8988T (cell line): ENCODE measurements at places on chromosomes 3 and 15.
A peak's percentile ranks its signal among the peaks of the same experiment; 100 is the strongest.

DNA sequence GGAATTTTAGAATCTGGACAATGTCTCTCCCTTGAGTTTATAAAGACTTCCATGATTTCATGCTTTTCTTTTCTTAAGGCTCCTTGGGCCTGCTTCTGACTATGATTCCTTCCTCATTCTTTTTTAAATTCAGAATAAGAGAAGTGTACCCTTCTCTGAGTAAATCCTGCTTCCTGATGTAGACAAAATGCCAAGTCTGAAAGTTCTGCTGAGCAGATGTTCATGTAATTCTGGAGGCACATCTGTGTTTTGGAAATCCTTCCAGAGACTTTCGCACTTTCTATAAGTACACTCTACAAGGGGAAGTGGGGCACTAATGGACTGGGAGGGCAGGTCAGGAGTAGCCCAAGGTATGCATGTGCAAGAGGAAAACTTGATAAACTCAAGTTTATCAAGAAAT lies 24.8 kb downstream of the TPM1 start:
- DNase-seq: no peak

DNA sequence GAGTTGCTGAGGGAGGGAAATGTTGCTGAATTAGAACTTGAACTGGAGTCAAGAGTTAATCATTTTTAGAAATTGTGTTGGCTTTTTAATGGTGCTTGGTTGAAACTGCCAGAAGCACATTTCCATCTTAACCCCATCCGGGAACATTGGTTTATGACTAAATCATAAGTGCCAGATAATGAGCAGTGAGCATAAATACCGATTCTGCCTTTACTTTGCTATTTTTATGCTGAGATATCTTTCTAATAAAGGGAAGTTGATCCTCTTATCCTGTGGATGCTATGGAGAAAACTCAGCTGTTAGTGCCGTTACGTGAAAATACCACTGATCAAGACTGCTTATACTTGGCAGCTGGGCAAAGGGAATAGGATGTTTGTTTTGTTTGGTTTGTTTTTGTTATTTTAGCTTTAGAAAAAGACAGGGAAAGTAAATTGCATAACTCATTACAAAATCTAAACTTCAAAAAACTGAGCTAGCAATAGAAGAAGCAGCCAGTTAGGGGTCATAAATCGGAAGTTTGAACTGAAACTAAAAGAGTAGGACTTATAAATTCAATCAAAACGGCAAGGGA lies 813.1 kb downstream of the NAALADL2 start:
- DNase-seq: no peak

GRCh38 chr3:45994419-45995235 lies 997 bp downstream of the FYCO1 start:
- peak; percentile 34 for DNase-seq

DNA sequence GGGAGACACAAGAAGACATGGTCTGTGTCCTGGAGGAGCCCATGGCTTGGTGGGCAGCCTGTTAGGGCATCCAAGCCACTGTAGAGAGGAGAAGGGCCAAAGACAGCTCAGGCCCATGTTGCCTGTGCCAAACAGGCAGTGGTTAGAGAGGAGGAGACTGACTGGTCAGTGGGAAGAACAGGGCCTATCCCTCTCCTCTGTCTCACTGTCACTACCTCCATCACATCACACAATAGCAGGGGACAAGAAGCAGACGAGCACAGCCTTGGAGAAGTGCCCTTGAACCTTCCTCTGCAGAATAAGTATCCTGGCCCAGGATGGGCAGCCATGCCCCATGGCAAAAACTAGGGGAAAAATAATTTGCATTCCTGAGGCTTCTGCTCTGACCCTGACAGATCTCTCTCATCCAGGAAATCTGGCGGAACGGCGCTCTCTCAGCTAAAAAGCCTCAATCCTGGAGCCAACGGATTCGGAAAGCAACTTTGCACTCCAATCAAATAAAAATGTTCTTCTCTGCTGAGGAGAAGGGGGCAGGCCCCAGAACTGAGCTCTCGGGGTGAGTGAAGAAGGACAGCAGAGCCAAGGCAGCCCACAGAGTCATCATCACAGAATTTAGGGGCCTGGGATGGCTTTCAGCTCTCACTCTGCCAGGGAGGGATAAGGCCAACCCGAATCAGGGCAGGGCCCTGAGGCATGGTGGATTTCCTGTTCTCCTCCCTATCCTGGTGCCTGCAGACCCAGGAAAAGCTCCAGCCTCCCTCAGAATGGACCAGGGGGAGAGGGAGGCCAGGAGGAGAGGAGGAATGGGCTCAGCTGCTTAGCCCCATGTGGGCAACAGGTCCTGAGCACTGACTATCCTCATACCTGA lies 1.6 kb downstream of the SHF start:
- DNase-seq: no peak

DNA sequence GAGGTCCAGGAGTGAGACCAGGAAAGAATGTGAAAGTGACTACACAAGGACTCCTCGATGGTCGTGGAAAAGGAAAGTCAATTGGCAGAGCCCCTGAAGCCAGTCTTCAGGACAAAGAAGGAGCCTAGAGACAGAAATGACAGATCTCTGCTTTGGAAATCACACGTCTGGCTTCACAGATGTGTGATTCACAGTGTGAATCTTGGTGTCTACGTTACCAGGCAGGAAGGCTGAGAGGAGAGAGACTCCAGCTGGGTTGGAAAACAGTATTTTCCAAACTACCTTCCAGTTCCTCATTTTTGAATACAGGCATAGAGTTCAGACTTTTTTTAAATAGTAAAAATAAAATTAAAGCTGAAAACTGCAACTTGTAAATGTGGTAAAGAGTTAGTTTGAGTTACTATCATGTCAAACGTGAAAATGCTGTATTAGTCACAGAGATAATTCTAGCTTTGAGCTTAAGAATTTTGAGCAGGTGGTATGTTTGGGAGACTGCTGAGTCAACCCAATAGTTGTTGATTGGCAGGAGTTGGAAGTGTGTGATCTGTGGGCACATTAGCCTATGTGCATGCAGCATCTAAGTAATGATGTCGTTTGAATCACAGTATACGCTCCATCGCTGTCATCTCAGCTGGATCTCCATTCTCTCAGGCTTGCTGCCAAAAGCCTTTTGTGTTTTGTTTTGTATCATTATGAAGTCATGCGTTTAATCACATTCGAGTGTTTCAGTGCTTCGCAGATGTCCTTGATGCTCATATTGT lies 6.0 kb downstream of the CCR2 start:
- DNase-seq: no peak

- DNase-seq: no peak
Measured at GRCh38 chr3:189186101-189186500, 14.3 kb downstream of the TPRG1 start.

- DNase-seq: no peak
Measured at GRCh38 chr3:46880884-46881595, 3.5 kb downstream of the PTH1R start.

GRCh38 chr3:51591231-51591630 lies 52.7 kb downstream of the RAD54L2 start:
- DNase-seq: no peak

GRCh38 chr3:104734627-104735026 lies 632.1 kb upstream of the ALCAM start:
- DNase-seq: no peak

DNA sequence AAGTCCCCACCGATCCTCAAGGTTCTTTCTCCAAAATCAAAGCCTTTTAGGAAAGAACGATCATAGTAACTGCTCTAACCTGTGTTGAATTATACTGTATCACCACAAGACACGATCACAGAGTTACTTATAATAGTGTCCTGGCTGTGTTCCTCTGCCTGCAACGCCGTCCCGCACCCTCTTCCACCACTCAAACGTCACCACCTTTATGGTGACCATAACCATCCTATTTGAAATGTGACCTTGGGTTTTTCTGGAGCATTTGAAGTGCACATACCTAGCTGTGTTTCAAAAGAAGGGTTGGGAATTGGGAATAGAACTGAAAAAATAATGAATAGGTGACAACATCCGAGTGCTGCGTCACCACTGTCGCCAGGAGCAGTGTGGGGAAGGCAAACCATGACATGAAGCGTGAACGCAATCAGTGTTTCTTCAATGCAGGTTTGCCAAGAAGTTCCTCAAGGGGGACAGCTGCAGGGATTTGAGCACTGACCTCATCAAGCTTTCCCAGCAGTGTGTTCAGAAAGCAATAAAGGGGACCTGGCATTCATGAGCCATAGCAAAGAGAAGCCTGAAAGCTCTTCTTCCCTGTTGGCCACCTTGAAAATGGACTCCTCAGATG lies 769 bp upstream of the SELENOS start:
- no peak for DNase-seq

DNA sequence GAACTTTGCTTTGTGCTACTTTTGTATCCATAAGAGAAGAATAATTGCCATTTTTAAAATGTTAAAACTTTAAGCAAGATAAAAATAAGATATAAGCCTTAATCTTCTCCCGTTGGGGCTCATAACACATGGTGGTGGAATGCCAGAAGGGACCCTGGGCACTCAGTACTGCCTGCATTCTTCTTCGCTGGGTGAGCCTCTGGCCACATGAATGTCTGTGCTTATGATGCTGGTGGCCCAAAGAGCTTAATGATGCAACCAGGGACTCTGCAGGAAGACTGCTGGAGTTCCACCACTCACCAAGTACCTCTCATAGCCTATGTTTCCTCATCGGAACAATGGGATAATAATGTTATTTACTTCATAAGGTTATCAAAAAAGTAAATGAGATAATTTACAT lies 103.6 kb downstream of the ERC2 start:
- no peak for DNase-seq

- DNase-seq: no peak
Measured at GRCh38 chr15:38708672-38709180, 144.1 kb upstream of the RASGRP1 start.

GRCh38 chr15:37098468-37099318 lies 1.7 kb downstream of the MEIS2 start:
- no peak for DNase-seq

DNA sequence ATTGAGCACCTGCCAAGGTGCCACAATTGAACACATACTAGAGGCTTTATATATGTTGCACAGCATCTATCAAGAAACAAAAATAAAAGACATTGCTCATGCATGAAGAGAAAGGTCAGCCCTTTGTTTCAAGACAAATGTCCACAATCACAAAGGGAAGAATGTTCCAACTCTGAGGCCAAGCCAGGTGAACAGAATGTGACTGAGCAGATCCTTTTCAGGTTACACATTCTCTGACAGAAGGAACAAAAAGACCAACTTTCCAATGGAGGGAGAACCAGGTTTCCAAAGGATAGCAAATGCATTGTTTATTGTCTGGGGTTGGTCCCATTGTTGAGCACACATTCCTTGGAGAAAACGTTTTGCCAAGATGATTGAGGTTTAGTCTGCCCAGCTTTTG lies 50.2 kb upstream of the FAM174B start:
- DNase-seq: no peak
